ENCODE measurements at places on chromosomes 1 and 21.
A peak's percentile ranks its signal among the peaks of the same experiment; 100 is the strongest.

- DNase-seq: peak; percentile 77
These were observed 273.5 kb downstream of the COL11A1 start for GRCh38 chr1:102834688-102835320.

GRCh38 chr1:119467857-119468668, 38.9 kb upstream of the HSD3B1 start:
- DNase-seq: no peak

DNA sequence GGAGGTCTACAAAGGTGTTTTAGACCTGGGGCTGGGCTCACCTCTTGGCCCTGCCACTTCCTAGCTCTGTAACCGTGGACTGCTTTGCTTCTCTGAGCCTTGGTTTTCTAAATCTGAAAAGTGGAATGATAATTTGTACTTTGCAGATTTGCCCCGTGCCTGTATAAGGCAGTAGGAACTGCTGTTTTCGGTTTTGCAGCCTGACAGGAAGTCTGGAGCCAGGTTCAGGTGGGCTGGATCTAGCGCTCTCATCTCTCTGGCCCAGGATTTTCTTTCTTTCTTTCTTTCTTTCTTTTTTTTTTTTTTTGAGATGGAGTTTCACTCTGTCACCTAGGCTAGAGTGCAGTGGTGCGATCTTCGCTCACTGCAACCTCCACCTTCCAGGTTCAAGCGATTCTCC, 17.2 kb downstream of the IFNAR2 start:
- DNase-seq: no peak

- DNase-seq: no peak
These were observed 112.2 kb upstream of the PLPPR4 start for GRCh38 chr1:99152132-99152531.

Data from fibroblast of skin of back (primary cell).